ENCODE measurements at places on chromosomes 5 and 9. TPM values are rescaled to one million over a fixed set of nuclear protein-coding genes. Genes with fewer than 3 reads are reported as not detected.
A peak's percentile ranks its signal among the peaks of the same experiment; 100 is the strongest.

- DNase-seq, result no peak
These were observed 3.7 kb downstream of the NIM1K start for GRCh38 chr5:43195670-43196265.

DNA sequence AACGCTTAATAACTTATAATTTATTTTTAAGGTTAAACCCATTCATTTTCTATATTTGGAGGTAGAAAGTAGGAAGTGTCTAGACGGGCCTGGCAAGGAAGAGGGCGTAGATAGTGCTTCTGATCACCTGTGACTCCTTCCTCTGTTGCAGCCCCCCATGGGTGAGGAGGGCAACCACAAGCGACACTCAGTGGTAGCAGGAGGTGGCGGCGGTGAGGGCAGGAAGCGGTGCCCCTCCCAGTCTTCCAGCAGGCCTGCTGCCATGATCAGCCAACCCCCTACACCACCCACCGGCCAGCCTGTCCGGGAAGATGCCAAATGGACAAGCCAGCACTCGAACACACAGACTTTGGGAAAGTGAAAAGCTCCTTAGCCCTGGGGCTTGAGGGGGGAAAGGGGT, 36.7 kb downstream of the FAXDC2 start:
- DNase-seq, result no peak

- DNase-seq, result peak; percentile 78
These were observed 15.8 kb upstream of the RAPGEF1 start for GRCh38 chr9:131755541-131756198.

The ENTPD8 gene
- under 0.01 TPM for total RNA-seq

The SLC45A2 gene
- total RNA-seq, result under 0.01 TPM

The DCTN4 gene
- total RNA-seq, result 23.6 TPM

Measured in lung microvascular endothelial cell (primary cell).